CD8-positive, alpha-beta T cell (primary cell): ENCODE measurements at places on chromosomes 6 and 20. TPM values are rescaled to one million over a fixed set of nuclear protein-coding genes. Genes with fewer than 3 reads are reported as not detected.

DNA sequence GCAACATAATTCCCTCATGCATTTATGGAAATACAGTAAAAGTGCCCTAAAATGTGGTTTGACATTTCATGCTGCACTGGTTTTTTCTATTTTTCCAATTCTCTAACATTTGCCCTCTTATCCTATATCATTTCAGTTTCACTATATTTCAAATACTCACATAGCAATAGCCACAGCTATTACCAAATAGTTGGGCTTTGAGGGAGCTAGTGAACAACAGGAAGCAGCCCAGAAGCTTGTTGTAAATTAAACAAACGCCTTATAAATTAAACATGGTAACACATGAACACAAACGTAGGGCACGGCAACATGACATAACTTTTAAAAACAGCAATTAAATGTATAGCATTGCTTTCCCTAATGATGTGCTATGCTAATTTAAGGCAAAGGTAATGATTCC, 469.0 kb downstream of the CDC5L start:
- no peak for DNase-seq

GRCh38 chr20:9458138-9458796, 56.1 kb upstream of the LAMP5 start:
- DNase-seq: no peak

DNA sequence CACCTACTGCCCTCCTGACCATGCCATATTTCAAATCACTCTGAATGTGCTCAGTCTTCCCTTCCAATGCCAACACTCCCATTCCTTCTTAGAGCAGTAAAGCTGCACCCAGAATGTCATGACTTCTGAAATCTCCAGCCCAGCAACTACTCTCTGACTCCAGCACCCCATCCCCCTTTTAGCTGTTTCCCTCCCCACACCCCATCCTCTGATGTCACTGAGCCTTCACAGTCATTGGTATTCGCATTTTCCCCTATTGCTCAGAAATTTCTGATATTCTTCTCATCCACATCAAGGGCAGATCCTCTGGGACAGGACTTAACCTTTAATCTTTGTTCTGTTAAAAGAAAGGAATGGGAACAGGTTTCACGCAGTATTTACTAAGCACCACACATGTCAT, 67.1 kb upstream of the SLC4A11 start:
- no peak for DNase-seq

- peak; percentile 36 for DNase-seq
Observed at GRCh38 chr6:82248273-82248735, 760 bp upstream of the IBTK start.

- peak; percentile 47 for DNase-seq
Observed at GRCh38 chr6:40389254-40389653, 197.9 kb downstream of the LRFN2 start.

DNA sequence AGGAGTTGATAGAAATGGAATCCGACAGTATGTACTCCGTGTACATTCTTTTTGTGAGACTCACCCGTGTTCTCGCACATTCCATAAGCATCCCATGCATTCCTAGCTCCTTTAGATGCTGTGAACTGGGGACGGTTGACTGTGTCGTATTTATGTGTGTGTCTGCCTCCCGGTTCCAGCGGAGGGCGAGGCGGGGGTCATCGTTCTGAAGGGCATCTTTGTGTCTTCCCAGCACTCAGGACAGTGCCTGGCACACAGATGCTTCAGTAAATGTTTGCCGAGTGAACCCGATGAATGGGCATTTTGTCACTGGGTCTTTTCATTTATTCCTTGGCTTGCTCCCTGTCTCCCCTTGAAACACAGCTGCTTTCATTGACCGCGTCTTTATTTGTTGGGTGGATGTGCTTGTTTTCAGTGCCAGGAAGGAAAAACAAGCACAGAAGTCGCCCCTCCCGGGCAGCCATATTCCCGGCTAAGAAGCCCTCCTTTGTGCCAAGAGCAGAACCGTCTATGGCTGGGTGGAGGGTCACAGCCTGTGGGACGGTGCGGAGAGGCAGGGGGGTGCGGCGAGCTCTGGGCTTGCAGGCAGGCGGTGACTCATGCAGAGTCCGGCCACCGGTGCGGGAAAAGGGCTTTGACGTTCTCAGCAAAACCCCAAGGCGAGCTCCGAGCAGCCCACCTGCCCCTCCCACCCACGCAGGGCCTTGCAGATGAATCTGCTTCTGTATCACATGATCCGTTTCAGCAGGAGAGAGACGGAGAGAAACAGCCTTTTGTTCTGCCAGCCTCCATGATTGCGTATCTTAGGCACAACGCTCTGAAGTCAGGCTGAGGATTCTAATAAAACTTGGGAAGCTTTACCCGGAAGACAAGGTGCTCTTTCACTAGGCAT, 11.2 kb upstream of the PSMG4 start:
- DNase-seq: no peak

DNA sequence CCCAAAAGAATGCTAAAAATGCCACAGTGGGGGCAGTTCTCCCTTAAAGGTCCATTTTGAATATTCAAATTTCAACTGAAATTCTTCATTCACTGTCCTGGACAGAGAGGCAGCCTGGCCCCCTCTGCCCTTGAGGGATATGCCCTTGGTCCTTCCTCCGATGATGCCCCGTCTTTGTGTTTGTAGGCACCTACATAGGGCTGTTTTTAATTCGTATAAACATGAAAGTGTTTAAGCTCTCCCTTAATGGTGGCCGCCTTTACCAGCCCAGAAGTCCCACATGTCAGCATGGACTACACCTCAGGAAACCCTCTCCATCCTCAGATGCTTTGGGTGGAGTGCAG, 70.2 kb downstream of the SSR1 start:
- no peak for DNase-seq

- no peak for DNase-seq
Observed at GRCh38 chr20:53963635-53964034, 106.8 kb downstream of the BCAS1 start.

- no peak for DNase-seq
Observed at GRCh38 chr6:150887978-150888563, 22.6 kb downstream of the MTHFD1L start.

- DNase-seq: no peak
Observed at GRCh38 chr20:20712004-20712473, 405 bp downstream of the RALGAPA2 start.

DNA sequence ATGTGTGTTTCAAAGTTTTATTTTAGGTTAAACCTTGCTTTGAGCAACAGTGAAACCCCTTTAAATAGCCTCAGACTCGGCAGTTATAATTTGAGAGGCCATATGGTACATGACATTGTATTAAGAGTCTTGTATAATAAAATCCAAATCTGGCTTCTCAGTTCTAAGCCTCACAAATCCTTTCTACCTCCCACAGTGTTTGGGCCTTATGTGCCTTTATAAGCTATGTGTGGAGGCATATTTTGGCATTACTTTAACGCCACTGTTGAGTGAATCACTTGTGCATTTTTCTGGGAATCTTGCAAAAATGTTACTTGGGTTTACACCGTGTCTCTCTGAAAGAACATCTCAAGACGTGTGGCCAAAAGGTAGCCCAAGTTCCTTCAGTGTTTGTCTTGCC, 152.4 kb downstream of the COL9A1 start:
- no peak for DNase-seq

GRCh38 chr6:30881392-30882203, 2.7 kb upstream of the DDR1 start:
- no peak for DNase-seq

GRCh38 chr6:20608356-20608755, 74.1 kb downstream of the CDKAL1 start:
- no peak for DNase-seq

- no peak for DNase-seq
Observed at GRCh38 chr6:149217466-149217888, 100.0 kb upstream of the TAB2 start.

GRCh38 chr6:71107911-71108420, 151.1 kb upstream of the B3GAT2 start:
- no peak for DNase-seq

- DNase-seq: no peak
Observed at GRCh38 chr6:157676241-157676640, 146.8 kb upstream of the SNX9 start.

- no peak for DNase-seq
Observed at GRCh38 chr20:54208548-54209176, 775 bp downstream of the PFDN4 start.

GRCh38 chr6:158625881-158626305, 18.6 kb downstream of the DYNLT1 start:
- no peak for DNase-seq

DNA sequence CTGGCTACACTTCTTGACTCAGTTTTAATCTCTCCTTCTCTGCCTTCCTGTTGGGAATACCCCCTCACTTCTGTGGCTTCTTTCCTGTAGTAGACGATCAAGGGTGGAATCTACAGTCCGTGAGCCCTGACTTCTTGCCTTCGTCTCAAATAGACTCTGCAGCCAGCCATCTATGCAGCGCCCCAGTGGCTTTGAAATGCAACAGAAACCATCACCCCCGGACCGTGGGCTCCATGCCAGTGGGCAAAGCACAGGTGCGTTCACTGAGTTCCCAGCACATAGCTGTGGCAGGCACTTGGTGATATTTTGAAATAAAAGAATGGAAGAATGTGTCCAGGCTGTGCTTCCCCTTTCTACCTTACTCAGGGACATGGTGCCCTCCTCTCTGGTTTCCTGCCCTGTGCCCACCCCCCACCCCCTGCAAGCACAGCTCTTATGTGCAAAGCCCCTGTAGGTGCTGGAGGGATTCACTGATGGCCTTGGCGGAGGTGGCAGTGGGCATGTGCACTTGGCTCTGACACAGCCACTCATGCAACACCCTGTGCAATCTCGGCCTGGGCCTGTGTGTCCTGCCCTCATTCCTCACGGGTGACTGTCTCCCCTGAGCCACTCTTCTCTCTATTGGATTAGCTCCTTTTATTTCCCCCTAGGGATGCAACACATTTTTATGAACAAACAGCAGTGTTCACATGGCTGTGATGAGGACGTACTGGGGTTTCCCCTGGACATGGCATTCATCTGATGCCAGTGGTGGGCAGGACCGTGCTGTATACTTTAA, 5.5 kb upstream of the CDSN start:
- no peak for DNase-seq

- no peak for DNase-seq
Observed at GRCh38 chr20:6473197-6473596, 294.3 kb upstream of the BMP2 start.

DNA sequence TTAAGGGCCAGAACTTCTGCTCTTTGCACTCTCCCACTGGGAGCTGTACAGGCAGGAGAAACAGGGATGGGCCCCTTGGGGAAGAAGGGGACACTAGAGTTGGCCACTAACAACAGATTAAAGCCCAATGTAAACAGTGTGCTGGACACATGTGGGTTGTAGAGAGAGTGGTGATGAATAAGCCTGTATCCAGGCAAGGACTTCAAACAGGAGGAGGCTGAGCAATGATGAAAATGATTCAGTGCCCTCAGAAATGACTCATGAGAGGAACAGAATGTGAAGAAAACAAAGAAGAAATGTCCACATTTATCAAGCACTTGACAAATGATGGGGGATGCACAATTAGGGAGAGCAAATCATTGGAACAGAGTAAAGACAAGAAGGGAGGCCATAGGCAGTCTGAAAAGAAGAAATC, 242.3 kb downstream of the TBX18 start:
- no peak for DNase-seq

- DNase-seq: no peak
Observed at GRCh38 chr6:88983532-88983931, 20.1 kb upstream of the RNGTT start.

Gene PIM1
- 125 TPM for total RNA-seq

Gene RAET1L
- total RNA-seq: not detected

Gene CTAGE9
- not detected for total RNA-seq

Gene HLA-DQA1
- 5.5 TPM for total RNA-seq

Gene SGK2
- 0.47 TPM for total RNA-seq

Gene RBM24
- 2.7 TPM for total RNA-seq

Gene SOX18
- total RNA-seq: not detected

Gene ARMH2
- total RNA-seq: not detected

Gene CRIP3
- 0.64 TPM for total RNA-seq

Gene CDH22
- total RNA-seq: not detected

Gene HSPA1B
- 4.9 TPM for total RNA-seq
